Left forelimb (tissue), 1 donor: ENCODE measurements at places on chromosomes 1 and 21.

- DNase-seq: no peak
Observed at GRCh38 chr1:43354936-43355335, 3.8 kb upstream of the CDC20 start.

GRCh38 chr1:108117945-108118902, 81.9 kb downstream of the SLC25A24 start:
- DNase-seq: no peak

DNA sequence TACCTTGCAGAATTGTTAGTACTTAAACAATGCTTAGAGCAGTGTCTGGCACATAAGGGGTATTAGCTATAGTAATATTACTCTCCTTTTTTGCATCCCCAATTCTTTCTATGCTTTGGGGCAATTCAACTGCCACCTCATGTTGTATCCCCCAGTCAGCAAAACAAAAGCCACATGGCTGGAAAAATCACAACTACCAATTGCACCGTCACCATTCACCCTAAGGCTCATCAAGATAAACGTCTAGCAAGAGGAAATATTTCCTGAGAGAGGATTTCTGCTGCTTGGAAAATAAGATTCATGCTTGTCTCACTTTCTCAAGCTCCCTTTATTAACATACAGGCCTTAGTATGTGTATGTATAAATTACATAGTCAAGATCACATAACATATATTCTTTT, 12.1 kb upstream of the TLR5 start:
- DNase-seq: no peak

DNA sequence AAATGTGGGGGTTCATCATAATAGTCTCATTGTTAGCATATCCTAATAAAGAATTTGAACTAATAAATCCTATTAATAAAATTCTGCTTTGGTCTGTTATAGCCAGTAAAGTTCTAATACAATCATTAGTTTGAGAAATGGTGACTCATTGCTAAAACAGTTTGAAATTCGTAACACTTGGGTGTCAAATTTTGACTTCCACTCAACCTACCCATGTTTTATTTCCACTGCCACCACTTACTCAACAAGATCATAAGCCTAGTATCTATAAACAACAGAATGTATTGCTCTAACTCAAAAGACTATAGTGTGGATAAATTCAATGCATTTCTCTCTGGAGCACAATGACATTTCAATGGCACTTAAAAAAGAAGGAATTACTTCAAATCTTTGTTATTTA, 29.1 kb downstream of the LGALS8 start:
- DNase-seq: no peak

GRCh38 chr1:241714321-241715218, 62.5 kb downstream of the WDR64 start:
- no peak for DNase-seq
